Activated CD8-positive, alpha-beta memory T cell treated with anti-CD3 and anti-CD28 coated beads, Interleukin-2, amount 10 ng/mL, durations not matched to agents 7 days and 5 days (primary cell): ENCODE measurements at places on chromosomes 2 and 18. TPM values are rescaled to one million over a fixed set of nuclear protein-coding genes. Genes with fewer than 3 reads are reported as not detected.

GRCh38 chr2:187118331-187119099 lies 269.5 kb upstream of the ZSWIM2 start:
- H3K36me3 ChIP-seq: no peaks in the 10 kb centered on the region
- H3K4me3 ChIP-seq: no peak overlapping the region
- DNase-seq: no peak
- no peak overlapping the region for H3K27ac ChIP-seq
- H3K4me1 ChIP-seq: no peaks in the 10 kb centered on the region
- no peaks in the 10 kb centered on the region for H3K27me3 ChIP-seq

CAPN14 gene
- 0.33 TPM for total RNA-seq

KCNF1 gene
- not detected for total RNA-seq

- H3K4me3 ChIP-seq: no peak overlapping the region
- H3K27me3 ChIP-seq: no peaks in the 10 kb centered on the region
- H3K4me1 ChIP-seq: no peaks in the 10 kb centered on the region
- H3K27ac ChIP-seq: no peak overlapping the region
- DNase-seq: no peak
Measured at GRCh38 chr18:76259711-76260110, 235.3 kb downstream of the ZNF516 start.

CXCR1 gene
- total RNA-seq: 0.54 TPM

DNA sequence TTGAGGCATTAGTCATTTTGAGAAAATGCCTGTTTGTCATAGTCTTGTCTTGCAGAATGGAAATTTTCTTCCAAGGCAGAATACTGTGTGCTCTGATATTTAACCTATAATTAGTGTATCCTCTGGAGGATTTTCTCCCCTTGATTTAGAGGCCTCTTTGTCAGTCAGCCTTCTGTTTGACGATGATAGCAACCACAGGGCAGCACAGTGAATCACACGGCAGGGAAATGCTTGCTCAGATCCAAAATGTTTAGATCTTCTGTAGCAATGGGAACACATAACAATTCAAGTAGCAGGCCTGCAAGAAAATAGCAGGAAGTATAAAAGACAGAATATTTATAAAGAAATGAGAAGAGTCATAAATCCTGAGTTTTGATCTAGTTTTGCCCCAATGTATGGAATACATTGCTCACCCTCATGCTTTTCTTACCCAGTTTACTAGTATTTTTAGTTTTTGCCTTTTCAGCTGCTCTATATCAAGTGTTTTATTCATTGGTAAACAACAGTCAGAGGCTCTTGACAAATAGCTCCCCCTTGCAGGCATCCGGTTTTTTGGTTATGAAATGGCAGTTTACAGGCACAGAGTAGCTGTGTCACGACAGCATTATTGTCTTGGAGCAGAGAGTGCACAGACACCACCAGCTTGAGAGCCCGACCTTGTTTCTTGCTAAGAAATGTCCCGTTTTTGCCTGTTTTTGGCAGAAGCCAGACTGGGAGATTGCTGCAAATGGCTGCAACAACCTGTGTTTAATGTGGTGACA lies 185.1 kb downstream of the MYO3B start:
- H3K27ac ChIP-seq: peak overlapping the region; percentile 69
- peaks cover 12% of the 10 kb centered on the region for H3K27me3 ChIP-seq
- no peaks in the 10 kb centered on the region for H3K36me3 ChIP-seq
- no peak for DNase-seq
- no peak overlapping the region for H3K4me3 ChIP-seq

GRCh38 chr2:237101118-237101979 lies 15.7 kb downstream of the COPS8 start:
- no peak overlapping the region for H3K4me3 ChIP-seq
- H3K36me3 ChIP-seq: peaks cover 29% of the 10 kb centered on the region
- no peaks in the 10 kb centered on the region for H3K27me3 ChIP-seq

ADD2 gene
- 1.2 TPM for total RNA-seq

TGIF1 gene
- total RNA-seq: 19.0 TPM

DNA sequence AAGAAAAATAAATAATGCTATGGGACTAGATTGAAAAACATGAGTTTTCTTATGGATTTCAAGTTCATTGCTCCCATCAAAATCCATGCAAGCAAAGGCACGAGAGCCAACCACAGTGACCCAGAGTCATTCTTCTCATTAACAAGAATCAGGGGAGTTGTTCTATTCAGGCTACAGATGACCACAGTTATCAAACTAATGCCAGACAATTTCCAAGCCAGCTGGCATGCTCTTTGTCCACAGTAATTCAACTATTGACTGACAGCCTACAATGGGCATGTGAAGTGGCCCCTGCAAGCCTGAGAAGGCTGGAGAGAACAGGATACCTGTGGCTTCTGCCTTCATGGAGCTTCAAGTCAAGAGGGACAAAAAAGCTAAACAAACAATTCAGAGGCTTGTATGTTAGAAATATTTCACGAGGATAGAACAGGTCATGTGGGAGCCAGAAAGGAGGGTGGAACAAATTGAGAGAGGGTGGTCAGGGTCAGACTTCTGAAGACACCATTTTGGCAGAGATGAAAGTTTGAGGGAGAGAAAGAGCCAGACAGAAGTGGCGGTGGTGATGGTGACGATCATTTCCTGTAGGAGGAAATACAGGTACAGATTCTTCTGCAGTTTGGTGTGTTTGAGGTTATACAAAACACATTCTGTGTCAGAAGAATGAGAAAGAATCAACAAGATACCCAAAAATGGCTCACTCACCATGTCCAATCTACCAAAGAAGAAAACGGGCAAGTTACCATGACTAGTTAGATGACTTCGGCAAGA lies 732.4 kb downstream of the RNF144A start:
- H3K36me3 ChIP-seq: peaks cover 45% of the 10 kb centered on the region
- H3K27ac ChIP-seq: peak overlapping the region; percentile 83
- no peaks in the 10 kb centered on the region for H3K27me3 ChIP-seq
- peak; percentile 62 for DNase-seq
- H3K4me3 ChIP-seq: peak overlapping the region; percentile 33

DNA sequence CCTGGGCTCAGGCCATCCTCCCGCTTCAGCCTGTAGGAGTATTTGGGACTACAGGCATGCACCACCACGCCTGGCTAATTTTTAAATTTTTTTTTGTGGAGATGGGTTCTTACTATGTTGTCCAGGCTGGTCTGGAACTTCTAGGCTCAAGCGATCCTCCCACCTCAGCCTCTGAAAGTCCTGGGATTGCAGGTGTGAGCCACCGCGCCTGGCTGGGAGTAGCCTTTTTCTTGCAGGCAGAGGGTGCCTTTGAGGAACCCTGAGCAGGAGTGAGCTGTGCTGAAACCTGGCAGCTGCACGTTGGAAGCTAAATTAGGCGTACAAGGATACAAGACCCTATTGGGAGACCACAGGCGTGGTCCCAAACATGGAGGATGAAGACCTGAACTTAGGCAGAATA lies 8.0 kb downstream of the CTDSP1 start:
- H3K36me3 ChIP-seq: peaks cover 14% of the 10 kb centered on the region
- no peak overlapping the region for H3K4me3 ChIP-seq
- H3K27me3 ChIP-seq: no peaks in the 10 kb centered on the region
- H3K27ac ChIP-seq: no peak overlapping the region
- DNase-seq: no peak
- peaks cover 49% of the 10 kb centered on the region for H3K4me1 ChIP-seq

MYO5B gene
- total RNA-seq: not detected

GRCh38 chr2:162320864-162321517 lies 2.5 kb upstream of the IFIH1 start:
- no peak for DNase-seq

GRCh38 chr2:38723173-38723572 lies 28.0 kb downstream of the SRSF7 start:
- H3K27ac ChIP-seq: peak overlapping the region; percentile 87
- H3K4me3 ChIP-seq: peak overlapping the region; percentile 41
- no peak for DNase-seq

GRCh38 chr2:216516730-216517350 lies 18.2 kb downstream of the RPL37A start:
- peaks cover 2% of the 10 kb centered on the region for H3K36me3 ChIP-seq
- H3K4me1 ChIP-seq: peaks cover 3% of the 10 kb centered on the region

DNA sequence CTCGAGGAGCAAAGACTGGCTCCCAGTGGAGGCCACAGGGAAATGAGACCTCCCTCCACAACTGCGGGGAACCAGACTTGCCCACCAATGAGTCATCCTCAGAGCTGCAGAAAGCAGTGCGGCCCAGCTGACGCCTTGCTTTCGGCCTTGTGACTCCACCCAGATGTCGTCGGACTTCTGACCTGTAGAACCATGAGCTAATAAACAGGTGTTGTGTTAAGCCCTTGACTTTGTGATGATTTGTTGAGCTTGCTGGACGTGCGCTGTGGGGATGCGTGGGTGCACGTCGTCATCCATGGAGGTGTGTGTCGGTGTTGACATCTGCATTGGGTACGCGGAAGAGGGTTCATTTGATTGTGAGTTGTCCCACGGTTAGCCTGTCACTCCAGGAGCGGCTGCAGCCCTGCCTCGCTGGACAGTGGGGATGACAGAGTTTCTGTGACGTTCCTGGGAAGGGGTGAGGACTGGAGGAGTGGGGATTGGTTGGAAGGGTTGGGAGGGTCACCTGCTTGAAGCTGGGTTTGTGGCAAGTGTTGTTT lies 154.1 kb downstream of the SH3BP4 start:
- H3K4me1 ChIP-seq: no peaks in the 10 kb centered on the region
- no peak for DNase-seq
- no peak overlapping the region for H3K4me3 ChIP-seq
- no peaks in the 10 kb centered on the region for H3K36me3 ChIP-seq

FLACC1 gene
- 1.3 TPM for total RNA-seq

GRCh38 chr2:168974428-168974827 lies 56.7 kb downstream of the ABCB11 start:
- H3K4me3 ChIP-seq: no peak overlapping the region
- H3K36me3 ChIP-seq: no peaks in the 10 kb centered on the region
- DNase-seq: no peak
- no peaks in the 10 kb centered on the region for H3K4me1 ChIP-seq

CCBE1 gene
- total RNA-seq: 0.12 TPM

GIGYF2 gene
- 63.8 TPM for total RNA-seq

EHD3 gene
- 1.1 TPM for total RNA-seq

GRCh38 chr2:134934641-134935040 lies 16.0 kb downstream of the CCNT2 start:
- no peaks in the 10 kb centered on the region for H3K27me3 ChIP-seq
- DNase-seq: no peak
- H3K4me3 ChIP-seq: no peak overlapping the region
- H3K4me1 ChIP-seq: peaks cover 49% of the 10 kb centered on the region

DNA sequence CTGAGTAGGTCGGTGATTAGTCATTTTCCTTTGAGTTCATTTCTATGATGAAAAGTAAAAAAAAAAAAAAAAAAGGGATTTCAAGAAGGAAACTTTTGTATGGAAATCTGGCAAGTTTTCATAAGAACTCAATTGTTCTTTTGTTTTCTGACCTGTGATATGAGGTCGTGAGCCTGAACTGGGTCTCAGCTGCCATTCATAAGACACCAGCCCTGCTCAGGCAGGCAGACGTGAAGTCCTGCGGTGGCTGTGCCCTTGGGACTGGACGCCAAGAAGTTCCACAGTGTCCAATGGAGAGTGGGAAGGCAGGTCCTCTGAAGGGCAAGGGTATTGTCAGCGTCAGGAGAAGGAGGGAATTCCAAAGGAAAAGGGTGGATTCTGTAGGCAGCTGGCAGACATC lies 183.9 kb downstream of the NCK2 start:
- peaks cover 53% of the 10 kb centered on the region for H3K4me1 ChIP-seq
- peaks cover 5% of the 10 kb centered on the region for H3K36me3 ChIP-seq
- no peak overlapping the region for H3K4me3 ChIP-seq
- H3K27me3 ChIP-seq: no peaks in the 10 kb centered on the region

GRCh38 chr2:215692387-215693079 lies 256.7 kb upstream of the FN1 start:
- no peak overlapping the region for H3K27ac ChIP-seq
- no peak overlapping the region for H3K4me3 ChIP-seq

POTEJ gene
- not detected for total RNA-seq

C2orf15 gene
- total RNA-seq: 0.47 TPM

DNA sequence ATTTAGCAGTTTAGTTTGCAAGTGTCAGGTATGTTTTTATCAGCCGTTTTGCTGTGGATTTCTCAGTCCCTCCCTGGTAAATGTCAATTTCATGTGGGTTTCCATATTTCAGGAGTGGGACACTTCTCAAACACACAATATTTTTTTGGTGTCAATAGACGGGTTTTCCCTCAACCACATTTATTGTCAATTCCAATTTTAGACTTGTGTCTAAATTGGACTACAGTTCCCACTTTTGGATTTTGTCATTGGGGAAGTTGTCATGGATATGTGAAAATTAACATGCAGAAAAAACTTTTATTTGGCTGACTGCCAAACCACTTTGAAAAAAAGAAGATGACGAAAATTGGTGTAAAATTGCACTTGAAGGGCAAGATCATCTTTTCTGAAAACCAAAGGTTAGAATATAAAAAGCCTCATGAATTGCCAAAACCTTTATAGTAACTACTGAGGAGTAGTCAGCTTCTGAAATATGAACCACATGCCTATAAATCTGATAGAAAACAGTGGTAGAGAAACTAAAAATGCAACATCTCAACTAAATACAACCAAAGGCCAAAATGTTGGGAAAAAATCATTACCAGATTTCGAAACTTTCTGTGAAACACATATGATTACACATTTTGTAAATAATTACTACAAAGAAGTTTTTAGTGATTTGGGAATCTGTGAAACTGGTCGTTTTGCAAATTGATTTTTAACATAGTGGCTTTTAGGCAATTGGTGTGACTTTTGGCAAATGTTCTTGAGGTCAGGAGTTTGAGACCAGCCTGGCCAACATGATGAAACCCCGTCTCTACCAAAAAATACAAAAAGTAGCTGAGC lies 106.4 kb downstream of the BCL2L11 start:
- H3K4me3 ChIP-seq: no peak overlapping the region
- no peak overlapping the region for H3K27ac ChIP-seq
- peaks cover 26% of the 10 kb centered on the region for H3K27me3 ChIP-seq

- H3K27me3 ChIP-seq: no peaks in the 10 kb centered on the region
- DNase-seq: no peak
- no peak overlapping the region for H3K27ac ChIP-seq
- no peaks in the 10 kb centered on the region for H3K4me1 ChIP-seq
- no peak overlapping the region for H3K4me3 ChIP-seq
- H3K36me3 ChIP-seq: no peaks in the 10 kb centered on the region
Measured at GRCh38 chr2:220269367-220269766, 641.9 kb downstream of the SLC4A3 start.

EFHD1 gene
- 0.23 TPM for total RNA-seq

ASB1 gene
- 34.5 TPM for total RNA-seq

- H3K4me1 ChIP-seq: no peaks in the 10 kb centered on the region
- H3K4me3 ChIP-seq: no peak overlapping the region
- no peak overlapping the region for H3K27ac ChIP-seq
- H3K27me3 ChIP-seq: peaks cover 8% of the 10 kb centered on the region
Measured at GRCh38 chr18:46502444-46502843, 154.6 kb downstream of the LOXHD1 start.

CAD gene
- 99.5 TPM for total RNA-seq

GMPPA gene
- total RNA-seq: 36.5 TPM

EML4 gene
- total RNA-seq: 110 TPM

NTSR2 gene
- total RNA-seq: not detected
